Activated T-helper 1 cell treated with anti-CD3 and anti-CD28 coated beads, Interleukin-12 subunit alpha, Interleukin-12 subunit beta, Interleukin-2, Interleukin-4 antibody, amounts not matched to agents 30 ng/mL and 10 ng/mL and 1 ng/mL, durations not matched to agents 14 hours and 24 hours and 36 hours (primary cell): ENCODE measurements at places on chromosomes 6 and 20.

GRCh38 chr6:18323935-18324705 is 59.8 kb upstream of the DEK start:
- no peak overlapping the region for H3K27ac ChIP-seq
- no peak overlapping the region for H3K4me3 ChIP-seq
- peaks cover 5% of the 10 kb centered on the region for H3K27me3 ChIP-seq
- H3K4me1 ChIP-seq, result peaks cover 6% of the 10 kb centered on the region
- no peak for DNase-seq
- H3K36me3 ChIP-seq, result no peaks in the 10 kb centered on the region

DNA sequence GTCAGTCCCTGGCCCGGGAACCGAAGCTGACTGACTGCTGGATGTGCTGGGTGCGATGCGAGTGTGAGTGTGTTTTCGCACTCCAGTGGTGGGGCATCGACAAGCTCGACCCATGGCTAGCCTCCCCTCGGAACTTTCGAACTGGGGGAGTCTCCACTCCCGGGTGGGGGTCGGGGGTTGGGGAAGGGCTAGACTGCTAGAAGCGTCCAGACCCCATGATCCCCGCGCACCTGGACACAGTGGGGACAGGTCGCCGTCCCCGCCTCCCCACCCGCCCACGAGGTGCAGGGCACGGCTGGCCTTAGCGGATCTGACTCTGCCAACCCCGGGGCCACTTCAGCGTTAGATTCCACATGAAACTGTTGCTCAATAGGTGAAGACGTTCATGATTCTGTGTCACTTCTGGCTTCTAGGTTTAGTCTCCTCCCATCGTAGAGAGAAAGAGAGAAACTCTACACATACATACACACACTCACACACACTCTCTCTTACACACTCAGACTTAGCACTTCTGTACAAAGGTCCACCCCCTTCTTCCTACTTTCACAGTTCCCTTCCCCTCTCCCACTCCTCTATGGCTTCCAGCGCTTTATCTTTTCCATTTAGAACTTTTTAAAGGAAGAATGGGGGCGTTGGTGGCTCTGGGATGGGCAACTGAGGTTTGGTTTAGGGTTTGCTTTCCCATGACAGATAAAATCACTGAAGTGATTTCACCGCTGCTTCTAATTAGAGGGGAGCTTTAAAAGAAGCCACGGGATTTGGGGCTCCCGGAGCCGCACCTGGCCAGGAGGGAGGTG is 5.1 kb upstream of the TFAP2A start:
- H3K27me3 ChIP-seq, result peaks cover 85% of the 10 kb centered on the region
- no peaks in the 10 kb centered on the region for H3K4me1 ChIP-seq
- no peak for DNase-seq
- peaks cover 9% of the 10 kb centered on the region for H3K36me3 ChIP-seq
- no peak overlapping the region for H3K4me3 ChIP-seq

- DNase-seq, result no peak
- H3K27me3 ChIP-seq, result no peaks in the 10 kb centered on the region
- H3K27ac ChIP-seq, result no peak overlapping the region
- H3K4me1 ChIP-seq, result no peaks in the 10 kb centered on the region
- no peaks in the 10 kb centered on the region for H3K36me3 ChIP-seq
Observed at GRCh38 chr6:91539456-91539855, 952.6 kb upstream of the MAP3K7 start.

DNA sequence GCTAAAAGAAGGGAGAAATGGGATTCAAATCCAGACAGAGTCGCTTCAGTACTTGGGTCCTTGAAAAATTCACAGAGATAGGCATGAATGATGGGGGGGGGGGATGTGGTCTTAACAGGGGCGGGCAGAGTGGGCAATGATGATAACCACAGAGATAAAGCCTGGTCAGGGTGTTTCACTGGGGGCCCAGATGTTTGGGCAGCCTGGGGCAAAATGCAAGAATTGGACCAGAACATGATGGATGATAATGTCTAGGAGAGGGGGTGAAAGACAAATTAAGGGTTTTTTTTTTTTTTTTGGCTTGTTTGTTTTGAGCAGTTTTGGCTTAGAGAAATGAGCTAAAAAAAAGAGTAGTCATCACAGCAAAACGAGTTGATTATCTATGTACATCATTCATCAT is 57.4 kb downstream of the LAMP5 start:
- no peaks in the 10 kb centered on the region for H3K4me1 ChIP-seq
- H3K4me3 ChIP-seq, result no peak overlapping the region
- no peak overlapping the region for H3K27ac ChIP-seq
- no peak for DNase-seq
- H3K27me3 ChIP-seq, result peaks cover 2% of the 10 kb centered on the region
- H3K36me3 ChIP-seq, result no peaks in the 10 kb centered on the region

DNA sequence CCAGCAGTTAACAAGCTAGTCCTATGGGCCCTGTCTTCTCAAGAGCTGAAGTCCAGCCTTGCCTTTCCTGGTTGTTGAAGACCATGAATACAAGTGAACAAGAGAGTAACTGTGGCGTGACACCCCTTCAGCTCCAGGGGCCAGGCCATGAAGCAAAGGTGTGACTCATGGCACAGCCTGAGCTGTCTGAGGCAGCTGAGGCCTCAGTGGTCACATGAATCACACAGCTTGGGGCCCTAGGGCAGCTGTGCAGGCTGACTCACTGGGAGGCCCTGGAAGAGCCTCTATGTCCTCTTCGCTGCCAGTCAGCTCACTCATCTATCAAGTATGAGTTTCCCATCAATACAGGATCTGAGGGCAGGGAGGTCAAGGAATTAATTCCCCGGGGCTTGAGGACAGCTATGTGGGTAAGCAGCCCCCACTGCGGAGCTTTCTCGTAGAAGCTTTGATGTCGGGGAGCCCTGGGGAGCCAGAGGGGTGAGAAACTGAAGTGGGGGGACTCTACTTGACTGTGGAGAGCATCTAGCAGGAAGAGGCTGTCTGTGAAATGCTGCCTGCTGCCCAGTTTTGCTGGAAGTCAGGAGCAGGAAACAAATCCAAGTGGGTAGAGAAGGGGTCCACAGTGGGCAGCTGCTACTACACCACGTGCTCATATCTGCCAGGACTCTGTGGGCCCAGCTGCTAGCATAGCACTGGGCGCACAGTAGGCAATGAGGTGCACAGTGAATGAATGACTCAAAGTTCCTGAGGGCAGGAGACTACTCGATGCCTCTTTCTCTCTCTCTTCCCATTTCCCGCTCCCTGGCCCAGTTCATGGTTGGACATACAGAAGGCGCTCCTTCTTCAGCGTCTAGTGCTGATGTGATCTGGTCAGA is 13.7 kb upstream of the FAM83C start:
- no peaks in the 10 kb centered on the region for H3K27me3 ChIP-seq
- peaks cover 33% of the 10 kb centered on the region for H3K4me1 ChIP-seq
- H3K36me3 ChIP-seq, result peaks cover 11% of the 10 kb centered on the region
- H3K4me3 ChIP-seq, result peak overlapping the region; percentile 9

- H3K27me3 ChIP-seq, result peaks cover 61% of the 10 kb centered on the region
- H3K36me3 ChIP-seq, result no peaks in the 10 kb centered on the region
Observed at GRCh38 chr6:148214667-148215066, 128.0 kb upstream of the SASH1 start.

DNA sequence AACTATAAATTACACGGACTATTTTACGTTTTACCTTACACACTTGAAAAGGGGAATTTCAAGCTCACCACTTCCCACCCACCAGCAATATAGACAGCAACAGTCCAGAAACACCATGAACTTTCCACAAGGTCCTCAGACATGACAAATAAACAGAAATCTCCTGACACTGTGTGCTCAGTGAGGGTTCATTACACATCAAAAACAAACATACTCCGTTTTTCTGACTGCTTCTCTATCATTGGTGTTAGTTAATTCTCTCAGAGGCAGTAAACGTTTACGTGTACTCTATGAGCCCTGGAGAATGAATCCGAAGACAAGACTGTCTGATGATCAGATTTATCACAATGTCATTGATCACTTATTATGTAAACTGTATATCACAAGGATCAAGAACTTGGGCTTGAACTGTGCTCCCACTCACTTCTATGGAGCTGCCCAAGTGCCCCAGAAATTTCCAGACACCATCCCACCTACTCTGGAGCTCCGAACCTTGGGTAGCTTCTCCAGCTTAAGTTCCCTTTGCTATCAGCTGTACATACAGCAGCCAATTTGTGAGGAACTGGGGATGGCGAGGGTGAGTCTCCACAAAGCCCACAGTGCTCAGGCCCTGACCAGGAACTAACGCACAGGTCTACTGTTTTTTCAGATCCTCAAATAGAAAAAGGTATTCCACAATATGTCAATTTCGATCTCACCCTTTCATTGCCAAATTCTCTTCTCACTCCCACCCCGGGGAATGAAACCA is 86.0 kb downstream of the ALDH8A1 start:
- no peak overlapping the region for H3K27ac ChIP-seq
- H3K27me3 ChIP-seq, result peaks cover 8% of the 10 kb centered on the region
- no peak overlapping the region for H3K4me3 ChIP-seq
- DNase-seq, result no peak

DNA sequence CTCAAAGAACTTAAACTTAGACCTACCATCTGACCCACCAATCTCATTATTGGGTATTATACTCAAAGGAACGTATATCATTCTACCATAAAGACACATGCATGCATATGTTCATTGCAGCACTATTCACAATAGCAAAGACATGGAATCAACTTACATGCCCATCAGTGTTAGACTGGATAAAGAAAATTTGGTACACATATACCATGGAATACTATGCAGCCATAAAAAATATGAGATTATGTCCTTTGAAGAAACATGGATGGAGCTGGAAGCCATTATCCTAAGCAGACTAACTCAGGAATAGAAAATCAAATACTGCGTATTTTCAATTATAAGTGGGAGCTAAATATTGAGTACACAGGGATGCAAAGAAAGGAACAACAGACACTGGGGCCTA is 166.4 kb upstream of the GLP1R start:
- no peak overlapping the region for H3K4me3 ChIP-seq
- H3K27ac ChIP-seq, result no peak overlapping the region
- H3K27me3 ChIP-seq, result peaks cover 9% of the 10 kb centered on the region
- H3K4me1 ChIP-seq, result no peaks in the 10 kb centered on the region

GRCh38 chr6:158763434-158764182 is 55.6 kb downstream of the EZR start:
- H3K4me3 ChIP-seq, result no peak overlapping the region
- no peaks in the 10 kb centered on the region for H3K4me1 ChIP-seq
- H3K27me3 ChIP-seq, result no peaks in the 10 kb centered on the region
- no peak overlapping the region for H3K27ac ChIP-seq
- peaks cover 59% of the 10 kb centered on the region for H3K36me3 ChIP-seq

DNA sequence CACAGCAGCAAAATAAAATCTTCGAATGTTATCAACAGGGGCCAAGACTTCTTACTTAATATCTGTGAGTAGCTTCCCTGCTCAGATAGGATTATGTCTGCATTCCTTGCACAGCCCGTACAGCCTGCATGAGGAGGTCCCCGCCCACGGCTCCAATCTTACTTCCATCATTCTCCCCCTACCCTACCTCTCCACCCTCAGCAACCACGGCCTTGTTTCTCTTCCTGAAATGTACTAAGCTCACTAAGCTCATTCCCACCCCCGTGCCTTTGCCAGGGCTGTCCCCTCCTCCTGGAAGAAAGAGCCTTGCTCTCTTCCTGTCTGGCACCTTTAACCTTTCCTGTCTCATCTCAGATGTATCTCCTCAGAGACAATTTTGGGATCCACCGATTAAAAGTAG is 120.4 kb downstream of the BCAS1 start:
- peaks cover 4% of the 10 kb centered on the region for H3K36me3 ChIP-seq
- no peaks in the 10 kb centered on the region for H3K27me3 ChIP-seq
- H3K27ac ChIP-seq, result peak overlapping the region; percentile 92
- DNase-seq, result no peak
- H3K4me1 ChIP-seq, result peaks cover 32% of the 10 kb centered on the region

DNA sequence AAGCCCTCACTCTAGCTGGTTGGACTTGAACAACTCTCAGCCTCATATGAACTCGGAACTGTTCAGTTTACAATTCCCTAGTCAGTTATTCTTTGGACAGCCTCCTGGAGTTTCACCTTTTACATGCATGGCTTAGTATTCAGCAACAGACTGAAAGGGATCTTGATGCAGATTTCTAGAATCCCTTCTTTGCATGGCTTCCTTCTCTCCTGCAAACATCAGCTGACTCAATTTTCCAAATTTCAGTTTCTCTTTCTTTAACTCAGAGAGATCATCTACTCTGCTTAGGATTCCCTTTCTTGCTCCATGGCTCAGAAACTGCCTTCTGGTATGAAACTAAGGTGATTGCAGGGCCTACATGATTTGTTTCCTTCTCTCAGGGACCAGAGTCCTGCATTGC is 99.6 kb downstream of the CEP57L1 start:
- no peak overlapping the region for H3K27ac ChIP-seq
- peaks cover 4% of the 10 kb centered on the region for H3K27me3 ChIP-seq
- peaks cover 6% of the 10 kb centered on the region for H3K36me3 ChIP-seq
- no peaks in the 10 kb centered on the region for H3K4me1 ChIP-seq
- no peak overlapping the region for H3K4me3 ChIP-seq

- H3K36me3 ChIP-seq, result no peaks in the 10 kb centered on the region
- H3K27ac ChIP-seq, result no peak overlapping the region
- no peaks in the 10 kb centered on the region for H3K4me1 ChIP-seq
- DNase-seq, result no peak
- no peaks in the 10 kb centered on the region for H3K27me3 ChIP-seq
- no peak overlapping the region for H3K4me3 ChIP-seq
Observed at GRCh38 chr20:14879020-14879697, 541.7 kb upstream of the FLRT3 start.

- H3K27ac ChIP-seq, result no peak overlapping the region
- peaks cover 6% of the 10 kb centered on the region for H3K36me3 ChIP-seq
- H3K27me3 ChIP-seq, result peaks cover 24% of the 10 kb centered on the region
- no peak for DNase-seq
- H3K4me1 ChIP-seq, result peaks cover 31% of the 10 kb centered on the region
- H3K4me3 ChIP-seq, result peak overlapping the region; percentile 93
Observed at GRCh38 chr6:79079561-79080041, 1.5 kb upstream of the PHIP start.

GRCh38 chr20:11229772-11230171 is 556.0 kb upstream of the JAG1 start:
- no peaks in the 10 kb centered on the region for H3K4me1 ChIP-seq
- no peaks in the 10 kb centered on the region for H3K36me3 ChIP-seq
- DNase-seq, result no peak
- no peaks in the 10 kb centered on the region for H3K27me3 ChIP-seq
- H3K27ac ChIP-seq, result no peak overlapping the region

GRCh38 chr6:149910721-149911151 is 12.2 kb downstream of the RAET1G start:
- no peak for DNase-seq
- no peak overlapping the region for H3K4me3 ChIP-seq
- H3K4me1 ChIP-seq, result no peaks in the 10 kb centered on the region
- peaks cover 25% of the 10 kb centered on the region for H3K27me3 ChIP-seq
- no peak overlapping the region for H3K27ac ChIP-seq
- H3K36me3 ChIP-seq, result no peaks in the 10 kb centered on the region

GRCh38 chr20:2937902-2938301 is 64.6 kb downstream of the PTPRA start:
- no peak overlapping the region for H3K27ac ChIP-seq
- H3K36me3 ChIP-seq, result peaks cover 6% of the 10 kb centered on the region
- no peak for DNase-seq
- peaks cover 15% of the 10 kb centered on the region for H3K4me1 ChIP-seq
- H3K4me3 ChIP-seq, result no peak overlapping the region

GRCh38 chr6:136964398-136964797 is 42.3 kb downstream of the SLC35D3 start:
- H3K36me3 ChIP-seq, result no peaks in the 10 kb centered on the region
- peaks cover 30% of the 10 kb centered on the region for H3K27me3 ChIP-seq
- H3K4me3 ChIP-seq, result no peak overlapping the region
- H3K27ac ChIP-seq, result no peak overlapping the region
- peaks cover 9% of the 10 kb centered on the region for H3K4me1 ChIP-seq

- H3K4me3 ChIP-seq, result no peak overlapping the region
- H3K27ac ChIP-seq, result no peak overlapping the region
- H3K36me3 ChIP-seq, result peaks cover 33% of the 10 kb centered on the region
Observed at GRCh38 chr6:135411339-135411738, 86.2 kb downstream of the AHI1 start.

GRCh38 chr6:157240059-157240959 is 83.0 kb downstream of the TMEM242 start:
- H3K36me3 ChIP-seq, result no peaks in the 10 kb centered on the region
- peaks cover 37% of the 10 kb centered on the region for H3K27me3 ChIP-seq
- H3K27ac ChIP-seq, result no peak overlapping the region
- no peak for DNase-seq
- peaks cover 10% of the 10 kb centered on the region for H3K4me1 ChIP-seq
- peak overlapping the region; percentile 52 for H3K4me3 ChIP-seq
